ENCODE measurements at places on chromosomes 1 and 21. TPM values are rescaled to one million over a fixed set of nuclear protein-coding genes. Genes with fewer than 3 reads are reported as not detected.

DNA sequence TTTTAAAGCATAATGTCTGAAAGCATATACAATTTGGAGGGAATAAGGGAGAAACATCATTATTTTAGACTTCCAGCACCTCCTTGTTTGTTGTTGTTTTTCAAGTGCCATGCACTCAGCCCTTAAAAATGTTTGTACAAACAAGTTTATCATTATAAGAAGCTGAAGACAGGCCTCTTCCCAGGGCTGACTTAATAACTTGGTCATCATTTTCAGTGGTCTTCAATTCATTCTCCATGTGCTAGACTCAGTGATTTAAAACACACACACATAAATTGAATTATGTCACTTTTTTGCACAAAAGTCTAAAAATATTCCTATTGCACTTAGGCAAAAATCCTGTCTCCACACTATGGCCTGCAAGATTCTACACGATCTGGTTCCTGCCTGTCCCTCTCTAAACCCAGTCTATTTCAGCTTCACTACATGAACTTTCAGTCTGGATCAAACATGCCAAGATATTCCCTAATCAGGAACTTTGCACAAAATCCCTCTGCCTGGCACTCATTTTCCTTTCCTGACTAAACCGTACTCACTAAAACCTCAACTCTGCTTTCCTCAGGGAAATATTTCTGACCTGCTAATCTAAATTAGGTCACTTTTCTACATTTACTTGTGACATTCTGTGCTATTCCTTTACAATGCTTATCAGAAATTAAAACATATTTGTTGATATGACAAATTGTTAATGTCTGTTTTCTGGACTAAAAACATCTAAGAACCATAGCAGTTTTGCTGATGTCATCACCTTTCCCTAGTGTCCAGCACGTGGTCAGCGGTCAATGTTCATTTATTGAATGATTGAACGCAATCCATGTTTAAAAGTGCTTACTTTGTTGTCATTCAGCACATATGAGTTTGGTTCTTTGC is 14.8 kb upstream of the GBP5 start:
- no peak for DNase-seq

DNA sequence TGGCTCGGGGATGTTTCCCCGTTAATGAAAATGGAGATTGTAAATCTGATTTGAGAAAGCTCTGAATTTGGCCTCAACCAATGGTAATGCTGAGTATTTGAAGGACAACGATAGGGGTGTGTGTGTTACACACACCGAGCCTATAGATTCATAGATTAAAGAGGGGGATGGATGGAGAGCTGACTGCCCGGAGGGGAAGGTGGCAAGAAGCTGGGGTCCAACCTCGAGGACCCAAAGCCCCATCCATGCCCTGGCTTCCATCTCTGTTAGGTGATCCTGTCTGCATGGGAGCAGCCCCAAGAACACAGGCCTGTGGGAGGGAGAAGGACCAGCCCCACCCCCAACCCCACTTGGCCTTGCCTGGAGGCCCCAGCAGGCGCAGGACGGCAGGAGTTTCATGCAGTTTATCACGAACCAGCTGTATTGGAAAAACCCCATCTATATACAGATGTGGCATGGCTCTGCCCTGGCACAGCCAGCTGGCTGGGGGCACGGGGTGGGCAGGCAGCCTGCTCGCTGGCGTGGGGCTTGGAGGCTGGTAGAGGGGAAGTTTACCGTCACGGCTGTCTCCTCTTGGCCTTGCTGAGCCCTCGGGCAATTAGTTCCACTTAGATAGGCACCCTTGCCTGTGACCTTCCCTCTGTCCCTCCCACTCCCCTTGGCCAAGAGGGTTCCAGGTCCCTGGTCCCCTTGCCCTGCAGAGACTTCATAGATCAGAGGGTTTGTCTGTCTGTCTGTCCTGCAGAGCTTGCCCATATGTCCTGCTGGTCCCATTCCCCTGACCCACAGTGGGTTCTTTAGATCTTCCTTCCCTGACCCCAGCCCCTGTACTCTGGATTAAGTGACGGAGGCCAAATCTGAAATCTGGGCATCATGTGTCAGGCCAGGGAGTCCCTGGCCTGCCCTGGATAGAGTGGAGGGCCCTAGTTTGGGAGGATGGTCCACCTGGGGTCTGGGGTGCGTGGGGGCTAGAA is 3.0 kb downstream of the HSPB7 start:
- peak; percentile 65 for DNase-seq

- no peak for DNase-seq
These were observed 167.2 kb upstream of the IRF2BP2 start for GRCh38 chr1:234776876-234777855.

DNA sequence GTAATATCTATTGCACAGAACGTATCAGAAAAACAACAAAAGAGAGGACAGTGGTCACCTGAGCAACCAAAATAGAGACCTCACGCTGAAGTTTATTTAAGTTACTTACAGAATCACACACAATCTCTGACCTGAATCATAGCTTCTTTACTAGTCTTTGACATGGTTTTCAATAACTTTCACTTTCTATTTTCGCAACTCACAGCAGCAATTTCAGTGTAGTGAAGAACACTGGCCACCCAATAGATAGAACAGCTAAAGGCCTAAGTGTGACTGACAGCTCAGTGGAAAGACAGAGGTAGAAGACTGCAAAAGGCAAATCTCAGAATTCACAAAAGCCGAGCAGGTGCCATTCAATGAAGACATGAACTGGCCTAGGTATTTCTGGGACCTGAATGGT is 435.6 kb upstream of the CHRM3 start:
- no peak for DNase-seq

DNA sequence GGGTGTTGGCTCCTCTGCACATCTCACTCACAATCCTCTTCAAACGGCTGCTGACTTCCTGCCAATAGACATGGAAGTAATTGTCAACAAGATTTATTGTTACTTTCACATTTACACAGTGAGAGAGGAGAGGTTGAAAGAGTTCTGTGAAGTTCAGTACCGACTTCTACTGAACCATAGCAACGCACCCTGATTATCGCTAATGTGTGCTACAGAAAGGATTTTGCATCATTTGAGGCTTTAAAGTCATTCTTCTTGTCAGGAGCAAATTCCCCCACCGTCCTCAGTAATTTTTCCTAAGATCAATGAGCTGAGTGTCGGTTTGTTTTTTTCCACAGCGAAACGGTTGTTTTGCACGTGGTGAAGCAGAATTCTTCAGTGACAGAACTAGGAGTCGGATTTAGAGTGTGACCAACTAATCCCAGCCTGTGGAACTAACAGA is 361.0 kb downstream of the ADGRL2 start:
- DNase-seq: no peak

- no peak for DNase-seq
These were observed 10.1 kb downstream of the NEK7 start for GRCh38 chr1:198166900-198167299.

DNA sequence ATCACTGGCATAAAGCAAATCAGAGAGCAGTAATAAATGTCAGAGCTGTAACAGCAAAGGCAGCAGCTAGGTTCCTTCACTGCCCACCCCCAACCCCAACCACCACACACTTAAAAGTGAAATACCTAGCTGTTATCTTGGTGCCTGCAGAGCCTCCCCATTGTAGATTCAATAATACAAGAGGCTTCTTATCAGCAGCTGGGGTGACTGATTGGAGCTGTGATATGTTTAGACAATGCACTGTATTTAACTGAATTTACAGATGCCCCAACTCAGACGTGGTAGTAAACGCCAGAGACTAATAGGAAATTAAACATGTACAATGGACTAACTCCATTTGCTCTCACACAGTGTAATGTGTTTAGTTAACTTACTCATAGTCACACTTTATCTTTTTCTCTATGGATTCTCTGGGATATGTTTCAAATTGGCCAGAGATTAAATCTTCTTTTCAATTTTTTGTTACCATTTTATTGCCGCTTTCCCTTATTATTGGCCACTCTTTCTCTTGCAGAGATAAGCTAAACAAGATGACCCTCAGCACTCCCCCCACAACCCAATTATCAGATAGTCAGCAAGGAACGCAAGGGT is 117.1 kb downstream of the ESRRG start:
- DNase-seq: no peak

GRCh38 chr1:27225621-27226020 is 8.8 kb upstream of the WDTC1 start:
- no peak for DNase-seq

- peak; percentile 41 for DNase-seq
These were observed at the start of gene CHRM3 for GRCh38 chr1:239386453-239387303. CHRM3 (plus strand) TSS chr1:239386568; CDS start chr1:239907452, 520,884 bp downstream.

- DNase-seq: no peak
These were observed 19.2 kb downstream of the RD3 start for GRCh38 chr1:211472724-211473123.

GRCh38 chr1:189149547-189150375 is 1327.9 kb downstream of the BRINP3 start:
- DNase-seq: no peak

- no peak for DNase-seq
These were observed 173.2 kb downstream of the COP1 start for GRCh38 chr1:176033881-176034280.

DNA sequence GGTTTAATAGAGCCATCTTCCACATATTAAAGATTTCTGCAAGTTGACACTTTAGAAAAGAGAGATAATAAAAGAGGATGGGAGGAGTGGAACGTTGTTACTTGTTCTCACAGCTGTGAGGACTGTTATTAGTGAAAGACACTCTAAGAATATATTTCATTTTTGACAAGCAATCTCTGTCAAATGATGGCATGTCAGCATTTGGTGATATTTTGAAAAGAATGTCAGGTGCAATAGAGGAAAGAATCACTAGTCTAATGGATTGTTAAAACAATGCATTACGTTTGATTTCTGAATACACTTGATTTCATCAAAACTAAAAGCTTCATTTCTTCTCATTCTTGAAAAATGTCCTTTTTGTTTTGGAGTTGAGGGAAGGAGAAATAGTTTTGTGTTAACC is 853.4 kb downstream of the PLA2G4A start:
- no peak for DNase-seq

GRCh38 chr1:243416495-243416894 is 160.7 kb downstream of the SDCCAG8 start:
- DNase-seq: no peak

- DNase-seq: no peak
These were observed 57.5 kb upstream of the DISP3 start for GRCh38 chr1:11421443-11421842.

GRCh38 chr1:177857285-177857684 is 112.6 kb downstream of the SEC16B start:
- DNase-seq: no peak

- DNase-seq: no peak
These were observed 485.4 kb upstream of the USP24 start for GRCh38 chr1:55700359-55701130.

GRCh38 chr1:44406737-44407429 is 1.8 kb downstream of the RNF220 start:
- DNase-seq: no peak

- DNase-seq: no peak
These were observed 49.0 kb upstream of the ASB17 start for GRCh38 chr1:75980972-75981897.

DNA sequence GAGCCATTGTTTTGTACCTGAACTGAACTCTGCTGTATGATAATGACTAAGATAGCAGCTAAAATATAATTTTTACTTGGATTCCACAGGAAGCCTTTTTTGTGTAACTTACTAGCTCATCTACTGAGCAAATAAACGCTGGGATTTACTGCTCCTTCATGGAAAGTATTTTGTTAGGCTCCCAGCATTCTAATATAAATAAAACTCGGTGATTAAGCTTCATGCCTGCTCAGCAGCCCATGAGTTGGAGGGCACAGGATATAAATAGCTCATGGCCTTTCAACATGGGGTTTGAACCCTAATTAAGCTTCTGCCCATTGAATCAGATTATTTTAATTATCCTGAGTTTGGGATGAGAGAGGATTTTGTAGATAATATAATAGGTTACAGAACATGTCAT is 180.0 kb downstream of the PCP4 start:
- DNase-seq: no peak

DNA sequence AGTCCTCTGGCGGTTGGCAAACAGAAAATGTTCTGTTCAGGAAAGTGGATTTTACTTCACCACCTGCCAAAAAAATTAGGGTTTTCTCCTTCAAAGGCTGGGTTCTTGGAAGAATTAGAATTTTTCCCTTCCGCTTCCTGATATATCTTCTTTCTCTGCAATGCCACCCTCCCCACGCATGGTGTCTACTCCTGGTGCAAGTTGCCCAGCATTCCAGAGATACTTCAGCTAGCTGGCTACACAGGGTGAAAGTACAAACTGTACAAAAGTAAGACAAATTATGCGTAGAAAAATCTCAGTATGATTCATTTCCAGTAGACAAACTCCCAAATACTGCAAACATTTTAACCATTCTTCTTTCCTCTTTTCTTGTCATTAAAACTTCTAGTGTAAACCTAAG is 430.1 kb upstream of the ESRRG start:
- no peak for DNase-seq

- no peak for DNase-seq
These were observed 46.7 kb upstream of the OSBPL9 start for GRCh38 chr1:51570063-51570710.

DNA sequence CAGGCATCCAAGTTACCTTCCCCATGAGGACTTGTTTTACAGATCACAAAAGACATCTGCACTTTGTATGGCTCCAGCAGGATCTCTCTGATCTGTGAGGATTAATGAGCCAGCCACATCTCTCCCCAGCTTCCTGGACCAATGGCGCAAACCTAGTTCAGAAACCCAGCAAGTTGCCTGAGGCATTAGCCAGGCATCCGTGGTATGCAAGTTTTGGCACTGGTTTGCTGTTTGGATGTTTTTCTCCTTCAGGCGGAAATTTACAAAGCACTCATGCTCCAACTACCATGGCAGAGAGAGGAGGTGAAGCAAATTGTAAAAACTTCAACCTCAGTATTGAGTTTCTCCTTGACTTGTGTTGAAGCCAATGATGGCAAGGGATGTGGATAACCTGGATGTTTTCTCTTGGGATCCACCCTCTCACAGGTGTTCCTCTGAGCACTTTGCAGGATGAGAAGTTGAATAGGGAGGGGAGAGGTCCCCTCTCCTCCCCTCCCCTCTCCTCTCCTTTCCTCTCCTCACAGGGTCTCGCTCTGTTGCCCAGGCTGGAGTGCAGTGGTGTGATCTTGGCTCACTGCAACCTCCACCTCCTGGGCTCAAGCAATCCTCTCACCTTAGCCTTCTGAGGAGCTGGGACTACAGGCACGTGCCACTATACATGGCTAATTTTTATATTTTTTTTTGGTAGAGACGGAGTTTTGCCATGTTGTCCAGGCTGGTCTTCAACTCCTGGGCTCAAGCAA is 25.6 kb upstream of the ENO1 start:
- DNase-seq: peak; percentile 46

GRCh38 chr1:97160818-97161217 is 439.2 kb downstream of the PTBP2 start:
- no peak for DNase-seq

DNA sequence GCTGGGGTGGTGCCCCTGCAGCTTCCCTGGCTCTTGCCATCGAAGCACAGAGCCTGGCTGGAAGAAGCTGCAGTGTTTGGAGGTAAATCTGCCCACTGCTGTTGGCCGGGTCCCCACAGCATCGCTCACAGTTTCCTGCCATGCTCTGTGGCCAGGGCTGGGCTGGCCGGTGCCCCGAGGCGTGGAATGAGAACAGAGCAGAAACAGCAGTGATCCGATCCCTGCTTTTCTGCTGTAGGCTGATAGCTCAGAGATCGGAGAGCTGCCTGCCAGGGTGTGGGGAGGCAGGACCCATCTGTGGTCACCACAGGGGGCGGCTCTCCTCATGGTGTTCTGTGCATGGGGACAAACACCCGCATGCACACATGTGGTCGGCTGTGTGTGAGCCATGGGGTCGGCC is 11.5 kb downstream of the SLC45A1 start:
- DNase-seq: no peak

HES4 gene
- polyA plus RNA-seq: 2.3 TPM

C1QB gene
- polyA plus RNA-seq: 14.8 TPM

MTMR11 gene
- polyA plus RNA-seq: 0.78 TPM

CD1C gene
- polyA plus RNA-seq: 0.09 TPM

CELF3 gene
- polyA plus RNA-seq: not detected

SLFNL1 gene
- polyA plus RNA-seq: 0.13 TPM

PRAMEF8 gene
- not detected for polyA plus RNA-seq

TFF1 gene
- 0.16 TPM for polyA plus RNA-seq
